ENCODE measurements at places on chromosomes 12 and 14.
A peak's percentile ranks its signal among the peaks of the same experiment; 100 is the strongest.

DNA sequence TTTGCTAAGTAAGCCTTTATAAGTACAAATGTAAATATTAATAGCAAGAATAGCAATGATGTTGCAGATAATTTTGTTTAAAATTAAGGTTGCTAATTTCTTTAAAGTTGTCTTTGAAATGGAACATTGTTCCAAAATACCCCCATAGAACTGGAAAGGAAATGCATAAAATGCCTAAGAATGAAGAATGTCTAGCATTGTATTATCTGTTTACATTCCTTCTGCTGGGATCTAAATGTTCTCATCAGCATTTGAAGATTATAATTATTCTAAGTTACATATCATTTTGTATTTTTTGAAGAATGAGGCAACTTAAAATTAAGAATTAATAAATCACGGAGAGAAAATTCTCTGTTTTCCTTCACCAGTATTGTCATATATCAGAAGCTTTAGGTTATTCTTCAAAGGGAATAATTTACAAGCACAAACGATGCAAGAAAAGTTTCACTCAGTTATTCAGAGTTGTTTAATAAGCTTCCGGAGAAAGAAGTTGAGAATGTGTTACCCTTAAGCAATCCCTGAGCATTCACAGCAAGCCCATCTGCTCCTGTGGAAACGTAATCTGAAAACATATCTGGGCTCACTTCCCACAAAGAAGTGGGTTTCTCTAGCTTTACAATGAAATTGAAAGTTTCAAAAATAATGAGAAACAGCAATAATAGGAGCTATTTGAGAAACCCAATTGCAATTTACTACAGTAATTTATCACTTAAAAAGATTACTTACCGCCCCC lies 21.3 kb downstream of the SLC6A15 start:
- DNase-seq = no peak

- DNase-seq = no peak
These were observed 85.2 kb downstream of the TMTC3 start for GRCh38 chr12:88227263-88227662.

- no peak for DNase-seq
These were observed 137.2 kb downstream of the PDZRN4 start for GRCh38 chr12:41325336-41325735.

- DNase-seq = no peak
These were observed 144.6 kb downstream of the GCH1 start for GRCh38 chr14:54758041-54758440.

DNA sequence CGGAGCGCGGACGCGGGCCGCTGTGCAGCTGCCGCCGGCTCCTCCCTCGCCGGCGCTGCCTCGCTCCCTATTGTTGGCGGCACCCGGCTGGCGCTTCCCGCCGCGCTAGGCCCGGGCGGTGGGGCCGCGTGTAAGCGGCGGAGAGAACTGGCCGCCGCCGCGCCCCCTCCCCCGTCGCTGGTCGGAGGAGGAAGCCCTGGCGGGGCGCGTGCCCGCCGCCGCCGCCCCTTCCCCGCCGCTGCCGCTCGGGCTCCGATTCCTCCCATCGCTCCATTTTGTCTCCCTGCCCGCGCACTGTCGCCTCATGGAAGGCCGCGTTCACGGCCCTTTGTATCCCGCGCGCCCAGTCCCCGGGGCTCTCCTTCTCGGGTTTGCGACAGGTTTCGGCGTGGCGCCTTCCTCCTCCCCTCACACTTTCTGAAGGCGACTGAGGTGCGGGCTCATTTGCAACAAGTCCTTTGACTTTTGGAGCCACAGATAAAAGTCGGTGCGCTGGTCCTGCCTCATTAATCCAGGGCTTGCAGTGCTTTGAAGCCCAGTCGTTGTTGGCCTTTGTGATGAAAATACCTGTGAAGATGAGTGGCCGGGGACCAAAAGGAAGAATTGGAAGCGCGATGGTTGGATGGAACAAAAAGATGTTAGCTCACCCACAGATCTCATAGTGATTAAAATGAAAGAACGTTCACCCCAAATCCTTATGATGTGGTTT lies 707 bp downstream of the CPSF6 start:
- DNase-seq = no peak

DNA sequence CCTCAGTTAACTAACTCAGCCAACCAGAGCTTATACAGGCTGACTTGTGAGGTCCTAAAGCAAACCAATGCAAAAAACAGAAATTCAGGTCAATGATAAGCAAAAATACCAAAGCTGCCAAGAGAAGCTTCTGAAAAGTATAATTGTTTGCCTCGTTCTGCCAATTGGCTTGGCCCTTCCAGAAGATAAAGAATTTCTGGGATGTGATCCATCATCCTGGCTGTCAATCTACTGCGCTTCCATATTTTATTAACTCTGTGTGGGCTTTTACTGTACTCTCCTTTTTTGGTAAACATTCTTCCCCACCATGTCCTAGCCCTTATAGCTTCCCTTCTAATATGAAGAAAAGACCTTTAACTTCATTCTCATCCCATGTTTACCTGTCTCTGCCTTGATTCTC lies 387.9 kb downstream of the TMEM117 start:
- no peak for DNase-seq

- no peak for DNase-seq
These were observed 107.5 kb upstream of the DYRK2 start for GRCh38 chr12:67540920-67541624.

GRCh38 chr12:115194448-115194847 lies 510.5 kb upstream of the TBX3 start:
- no peak for DNase-seq

DNA sequence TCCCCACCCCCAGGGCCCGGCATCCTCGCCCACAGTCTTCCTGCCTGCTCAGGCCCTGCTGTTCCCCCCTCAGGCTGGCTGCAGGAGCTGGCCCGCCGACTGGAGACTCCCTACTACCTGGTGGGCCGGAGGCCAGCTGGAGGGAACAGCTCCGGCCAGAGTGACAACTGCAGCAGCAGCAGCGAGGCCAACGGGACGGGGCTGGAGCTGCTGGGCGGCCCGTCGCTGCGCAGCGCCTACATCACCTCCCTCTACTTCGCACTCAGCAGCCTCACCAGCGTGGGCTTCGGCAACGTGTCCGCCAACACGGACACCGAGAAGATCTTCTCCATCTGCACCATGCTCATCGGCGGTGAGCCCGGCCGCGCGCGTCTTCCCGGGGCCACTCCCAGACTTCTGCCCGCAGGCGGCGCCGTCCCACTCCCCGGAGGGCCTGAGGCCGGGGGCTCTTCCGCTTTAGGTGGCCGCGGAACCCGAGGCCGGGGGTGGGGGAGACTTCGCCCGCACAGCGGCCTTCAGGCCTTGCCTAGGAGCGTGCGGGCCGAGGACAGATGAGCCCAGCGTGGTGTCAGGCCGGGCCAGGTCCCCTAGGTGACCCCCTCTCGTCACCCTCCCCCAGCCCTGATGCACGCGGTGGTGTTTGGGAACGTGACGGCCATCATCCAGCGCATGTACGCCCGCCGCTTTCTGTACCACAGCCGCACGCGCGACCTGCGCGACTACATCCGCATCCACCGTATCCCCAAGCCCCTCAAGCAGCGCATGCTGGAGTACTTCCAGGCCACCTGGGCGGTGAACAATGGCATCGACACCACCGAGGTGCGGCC lies 10.2 kb downstream of the KCNH3 start:
- DNase-seq = no peak

- peak; percentile 70 for DNase-seq
These were observed 3.6 kb upstream of the MORN3 start for GRCh38 chr12:121673013-121673511.

Data from DMS 273 treated with DMSO at 0.1 percent for 48 hours (cell line).